ENCODE measurements at places on chromosomes 7 and 10. TPM values are rescaled to one million over a fixed set of nuclear protein-coding genes. Genes with fewer than 3 reads are reported as not detected.

The INMT gene
- 219 TPM for total RNA-seq

The NXPH1 gene
- not detected for total RNA-seq

The UTF1 gene
- not detected for total RNA-seq

- no peak for DNase-seq
Measured at GRCh38 chr7:143299840-143300239, 11.7 kb downstream of the CASP2 start.

DNA sequence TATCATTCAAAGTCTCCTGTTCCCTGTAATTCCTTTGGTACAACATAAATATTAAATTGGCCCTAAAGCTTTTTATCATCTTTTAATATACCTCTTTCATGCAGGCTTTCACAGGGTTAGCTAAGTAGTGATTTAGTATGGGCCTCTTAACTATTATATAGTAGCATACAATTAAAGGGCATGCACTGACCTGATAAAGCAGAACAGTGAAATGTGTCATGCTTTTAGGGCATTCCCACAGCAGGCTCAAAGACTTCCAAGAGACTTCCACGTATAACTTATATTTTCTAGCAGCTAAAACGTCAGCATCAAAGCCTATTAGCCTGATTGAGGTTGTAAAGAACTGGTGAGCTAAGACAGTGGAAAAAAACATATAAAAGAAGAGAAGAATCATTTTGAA is 35.3 kb downstream of the SAMD8 start:
- no peak for DNase-seq

DNA sequence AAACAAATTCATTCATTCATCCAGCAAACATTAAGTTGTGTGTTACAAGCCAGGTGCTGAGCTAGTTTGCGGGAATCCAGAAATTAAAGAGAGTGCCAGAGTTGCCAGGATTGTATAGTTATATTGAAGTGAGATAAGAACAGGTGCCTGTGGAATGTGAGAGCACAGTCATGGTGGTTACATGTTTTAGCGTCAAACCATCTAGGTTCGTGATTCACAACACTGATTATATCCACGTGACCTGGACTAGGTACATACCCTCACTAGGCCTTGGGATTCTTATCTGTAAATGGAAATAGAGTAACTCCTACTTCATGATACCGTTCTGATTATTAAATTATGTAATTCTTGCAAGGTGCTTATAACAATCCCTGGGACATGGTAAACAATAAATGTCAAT is 24.5 kb upstream of the CDK1 start:
- DNase-seq = no peak

The CFAP69 gene
- 6.4 TPM for total RNA-seq

GRCh38 chr7:30278849-30279652 is 5.3 kb upstream of the ZNRF2 start:
- no peak for DNase-seq

The STOX1 gene
- 0.09 TPM for total RNA-seq

The NHLRC2 gene
- total RNA-seq = 7.0 TPM

- no peak for DNase-seq
Measured at GRCh38 chr7:130123501-130123900, 53.2 kb downstream of the KLHDC10 start.

GRCh38 chr10:125284875-125285597 is 124.7 kb upstream of the CTBP2 start:
- no peak for DNase-seq

- DNase-seq = peak; percentile 27
Measured at GRCh38 chr7:82423446-82423845, 20.1 kb downstream of the CACNA2D1 start.

- DNase-seq = peak; percentile 98
Measured at GRCh38 chr7:17651863-17652385, 288.4 kb downstream of the SNX13 start.

DNA sequence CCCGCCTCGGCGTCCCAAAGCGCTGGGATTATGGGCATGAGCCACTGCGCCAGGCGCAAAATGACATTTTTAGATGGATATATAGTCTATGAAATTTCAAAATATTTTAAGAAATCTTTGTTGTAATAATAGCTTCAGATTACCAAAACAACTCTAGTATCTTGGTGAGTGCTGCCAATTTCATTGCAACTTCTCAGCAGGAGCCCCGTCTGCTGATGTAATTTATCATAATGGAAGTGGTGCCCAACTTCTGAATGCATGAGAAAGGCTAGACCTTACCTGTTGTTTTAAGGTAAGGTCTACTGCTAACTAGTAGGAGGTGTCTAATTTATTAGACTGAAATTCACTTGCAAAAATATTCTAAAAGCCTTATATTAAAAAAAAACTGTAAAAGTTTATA is 20.0 kb downstream of the PDSS1 start:
- DNase-seq = no peak

- no peak for DNase-seq
Measured at GRCh38 chr10:105968666-105969065, 1195.8 kb downstream of the SORCS1 start.

DNA sequence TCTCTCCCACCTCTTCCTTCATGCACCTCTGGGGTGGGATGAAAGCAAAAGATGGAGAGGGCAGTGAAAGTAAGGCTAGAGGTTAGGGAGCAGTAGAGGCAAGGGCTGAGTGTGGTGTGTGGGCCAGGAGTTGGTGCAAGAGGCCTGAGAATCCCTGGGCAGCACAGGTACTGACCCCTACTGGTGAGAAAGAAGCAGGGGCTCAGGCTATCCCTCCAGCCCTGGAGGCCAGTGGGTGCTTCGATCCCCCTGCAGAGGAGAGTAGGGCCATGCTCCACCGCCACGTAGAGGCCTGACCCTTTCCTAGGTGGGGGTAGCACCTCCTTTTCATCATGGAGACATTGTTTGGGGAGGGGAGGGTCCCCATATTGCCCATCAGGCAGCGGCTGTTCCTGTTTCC is 9.8 kb downstream of the CDHR1 start:
- DNase-seq = no peak

DNA sequence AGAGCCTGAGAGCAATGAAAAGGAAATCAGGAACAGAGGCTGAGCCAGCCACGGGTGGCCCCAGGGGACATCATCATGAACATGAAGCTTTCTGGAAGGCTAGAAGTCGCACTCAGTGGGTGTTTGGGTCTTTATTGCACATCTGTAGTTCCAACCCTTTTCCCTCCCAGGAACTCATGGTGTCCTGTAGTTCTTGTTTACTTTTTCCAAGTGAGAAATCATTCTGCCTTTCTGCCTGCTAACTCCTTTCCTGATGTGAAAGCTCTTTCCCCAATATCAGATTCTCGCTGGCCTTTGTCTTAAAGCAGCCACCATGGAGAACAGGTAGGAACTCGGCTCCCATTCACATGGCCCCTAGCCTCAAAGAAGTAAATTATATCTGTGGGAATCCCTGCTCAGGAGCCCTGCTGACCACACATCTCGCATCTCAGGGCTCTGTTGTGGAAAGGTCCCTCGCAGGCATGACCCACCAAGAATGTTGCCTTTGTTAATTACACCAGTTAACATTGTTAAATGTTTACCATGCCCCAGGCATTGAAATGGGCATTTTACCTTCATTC is 542.7 kb downstream of the TNS3 start:
- no peak for DNase-seq

DNA sequence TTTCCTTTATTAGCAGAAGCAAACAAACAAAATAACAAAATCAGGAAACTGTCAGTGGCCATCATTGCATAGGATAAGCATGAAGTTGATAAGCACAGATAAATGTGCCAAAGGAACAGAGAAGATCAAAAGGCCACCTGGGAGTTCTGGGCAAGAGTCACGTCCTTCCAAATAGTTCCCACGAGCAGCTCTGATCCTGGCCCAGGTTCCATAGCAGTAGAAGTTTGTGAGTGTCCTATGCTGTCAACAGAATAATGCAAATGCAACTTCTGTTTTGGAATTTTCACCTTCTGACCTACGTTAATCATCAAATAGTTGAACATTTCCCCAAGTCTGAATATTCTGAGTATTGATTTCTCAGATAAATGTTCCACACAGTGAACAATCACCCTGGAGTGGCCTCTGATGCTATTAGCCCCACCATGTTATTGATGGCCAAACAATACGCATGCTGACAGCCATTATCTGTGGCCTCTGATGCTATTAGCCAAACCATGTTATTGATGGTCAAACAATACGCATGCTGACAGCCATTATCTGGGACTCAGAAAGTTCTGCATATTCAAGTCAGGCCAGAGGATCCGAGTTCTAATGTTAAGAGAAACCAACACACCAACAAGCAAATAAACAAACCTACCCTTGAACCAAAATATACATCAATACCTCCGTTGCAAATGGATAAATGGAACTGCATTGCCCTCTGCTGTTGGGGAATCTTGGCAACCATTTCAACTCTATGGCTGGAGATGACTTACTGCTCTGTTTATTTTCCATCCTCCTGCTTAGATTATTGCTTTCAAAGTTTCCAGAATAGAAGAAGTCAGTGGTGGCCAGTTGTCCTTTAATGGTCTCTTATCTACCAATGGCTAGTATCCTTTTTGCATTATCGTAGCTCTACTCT is 63.3 kb downstream of the MRC1 start:
- DNase-seq = peak; percentile 51

The GRID1 gene
- total RNA-seq = not detected

DNA sequence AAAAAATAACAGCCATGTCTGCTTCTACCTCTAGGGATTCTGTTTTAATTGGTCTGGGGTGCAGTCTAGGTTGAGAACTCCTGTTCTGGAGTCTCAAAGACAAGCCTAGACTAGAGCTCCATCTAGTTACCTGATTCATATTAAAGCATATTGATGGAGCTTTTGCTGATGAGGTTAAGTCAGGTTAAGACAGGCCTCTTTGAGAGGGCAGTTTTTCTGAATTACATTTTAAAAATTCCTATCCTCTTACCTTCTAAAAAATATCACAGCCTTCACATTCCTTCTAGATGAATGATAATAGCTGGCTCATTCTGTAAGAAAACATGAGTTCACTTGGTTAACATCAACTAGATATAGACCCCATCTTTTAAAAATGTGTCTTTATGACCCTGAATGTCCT is 28.9 kb downstream of the MGAM start:
- peak; percentile 30 for DNase-seq

DNA sequence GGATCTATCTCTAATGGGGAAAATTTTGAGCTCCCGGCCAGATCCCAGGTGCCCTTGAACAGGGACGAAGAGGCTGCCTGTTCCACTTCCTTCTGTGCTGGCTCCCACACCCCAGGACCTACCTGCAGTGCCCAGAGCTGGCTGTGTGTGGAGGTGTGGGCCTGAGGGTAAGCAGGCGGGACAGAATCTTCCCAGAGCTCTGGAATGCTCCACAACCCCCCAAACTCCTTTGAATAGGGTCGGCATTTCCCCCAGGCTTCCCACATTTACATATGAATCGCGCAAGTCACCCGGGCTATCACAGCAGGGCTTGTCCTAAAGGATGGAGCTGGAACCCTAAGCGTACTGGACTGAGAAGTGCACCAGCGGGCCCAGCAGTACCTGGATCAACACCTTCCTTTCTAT is 95.9 kb downstream of the DNMBP start:
- DNase-seq = no peak

The CASD1 gene
- 4.9 TPM for total RNA-seq

The CTAGE4 gene
- total RNA-seq = 2.9 TPM

DNA sequence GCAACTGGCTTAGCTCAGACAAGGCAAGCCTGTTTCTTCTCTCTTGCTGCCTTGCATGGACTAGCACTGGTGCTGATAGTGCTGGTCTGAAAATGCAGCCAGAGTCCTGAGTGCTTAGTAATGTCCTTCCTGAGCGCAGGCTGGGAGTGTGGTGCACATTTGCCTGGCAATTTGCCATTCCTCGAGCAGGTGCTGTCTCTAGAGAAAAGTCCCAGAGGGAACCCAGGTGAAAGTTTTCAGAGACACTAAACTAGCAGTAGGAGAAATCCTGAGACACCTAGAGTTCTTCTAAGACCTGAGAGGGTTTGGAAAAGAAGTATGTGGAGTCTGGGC is 1.9 kb downstream of the SFTPD start:
- no peak for DNase-seq

The UPK3BL1 gene
- 3.2 TPM for total RNA-seq

- no peak for DNase-seq
Measured at GRCh38 chr10:49653273-49653929, 26.1 kb upstream of the C10orf53 start.

- no peak for DNase-seq
Measured at GRCh38 chr7:155538293-155538692, 8.1 kb downstream of the CNPY1 start.

DNA sequence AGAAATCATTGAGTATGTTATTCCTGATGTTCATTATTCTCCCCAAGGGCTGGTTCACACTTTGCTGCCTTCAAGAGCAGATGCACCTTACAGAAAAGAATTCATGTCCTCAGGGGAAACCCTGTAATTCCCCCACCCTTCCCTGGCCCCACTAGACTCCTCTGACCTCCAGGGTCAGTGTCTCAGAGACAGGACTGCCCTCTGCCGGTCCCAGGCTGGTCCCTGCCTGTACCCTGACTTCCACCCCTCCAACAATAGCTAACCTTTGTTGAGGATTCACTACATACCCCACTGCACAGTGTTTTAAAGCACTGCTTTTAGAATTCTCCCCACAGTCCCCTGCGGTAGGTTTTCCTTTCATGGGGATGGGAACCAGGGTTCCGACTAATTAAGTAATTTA is 4.4 kb upstream of the SEPHS1 start:
- no peak for DNase-seq

DNA sequence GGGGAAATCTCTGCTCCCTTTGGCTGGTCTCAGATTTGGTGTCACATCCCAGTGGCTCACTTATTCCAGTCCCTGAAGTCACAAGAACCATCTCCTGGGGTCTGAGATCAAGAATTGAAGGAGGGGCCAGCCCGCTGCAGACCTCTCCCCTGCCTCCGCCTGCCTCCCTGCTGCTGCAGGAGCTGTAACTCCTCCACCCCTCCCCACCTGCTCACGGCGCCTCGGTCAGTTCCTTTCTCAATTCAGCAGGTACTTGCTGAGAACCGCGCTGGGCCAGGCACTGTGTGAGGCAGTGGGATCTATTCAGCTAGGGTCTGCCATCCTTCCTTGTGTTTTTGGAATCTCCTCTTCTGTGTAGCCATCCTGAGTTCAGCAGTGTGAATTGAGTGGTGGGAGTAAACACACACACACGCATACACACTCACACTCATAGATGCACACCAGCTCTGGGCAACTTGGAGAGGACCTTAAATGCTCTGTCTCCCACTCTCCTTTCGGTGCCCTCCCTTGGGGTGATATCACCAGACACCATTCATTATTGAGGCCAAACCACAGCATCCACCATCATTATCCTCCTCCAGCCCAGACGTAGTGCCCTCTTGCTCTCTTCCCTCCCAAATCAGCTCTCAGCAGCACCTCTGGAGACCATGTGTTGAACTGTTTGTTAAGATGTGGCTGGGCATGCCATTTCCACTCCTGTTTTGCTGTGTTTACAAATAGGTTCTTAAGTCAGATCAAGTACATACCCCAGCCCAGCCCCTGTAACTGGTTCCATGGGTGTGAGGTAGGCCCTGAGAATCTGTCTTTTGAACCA is 22.0 kb upstream of the ANKRD2 start:
- DNase-seq = no peak

The METTL27 gene
- total RNA-seq = 10.7 TPM

DNA sequence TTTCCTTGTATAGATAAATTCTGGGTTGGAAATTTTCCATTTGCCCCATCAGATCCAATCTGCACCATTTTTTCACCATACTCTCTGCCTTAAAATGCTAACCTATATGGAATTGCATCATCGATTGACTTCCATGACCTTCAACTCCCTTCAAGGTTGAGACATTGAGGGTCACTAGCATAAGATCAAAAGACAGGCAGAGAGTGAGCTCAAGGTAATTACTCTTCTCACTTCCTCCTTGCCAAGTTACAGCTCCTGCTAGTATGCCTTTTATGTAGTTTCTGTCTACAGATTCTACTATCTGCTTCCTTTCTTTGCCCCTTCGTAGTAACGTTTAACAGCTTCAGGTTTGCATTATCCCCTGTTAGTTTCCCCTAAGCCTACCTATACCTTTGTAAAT is 1127.7 kb upstream of the LRRTM3 start:
- DNase-seq = no peak
